ENCODE measurements at places on chromosomes 2 and 18. TPM values are rescaled to one million over a fixed set of nuclear protein-coding genes. Genes with fewer than 3 reads are reported as not detected.
A peak's percentile ranks its signal among the peaks of the same experiment; 100 is the strongest.

The GPBAR1 gene
- total RNA-seq = 1.0 TPM

The SLC14A1 gene
- total RNA-seq = 2.8 TPM

The APOB gene
- not detected for total RNA-seq

The GULP1 gene
- not detected for total RNA-seq

- no peak overlapping the region for H3K27ac ChIP-seq
- H3K4me3 ChIP-seq = no peak overlapping the region
- DNase-seq = peak; percentile 28
- H3K36me3 ChIP-seq = no peaks in the 10 kb centered on the region
- H3K27me3 ChIP-seq = no peaks in the 10 kb centered on the region
Measured at GRCh38 chr2:177724398-177725287, 332.1 kb downstream of the AGPS start.

DNA sequence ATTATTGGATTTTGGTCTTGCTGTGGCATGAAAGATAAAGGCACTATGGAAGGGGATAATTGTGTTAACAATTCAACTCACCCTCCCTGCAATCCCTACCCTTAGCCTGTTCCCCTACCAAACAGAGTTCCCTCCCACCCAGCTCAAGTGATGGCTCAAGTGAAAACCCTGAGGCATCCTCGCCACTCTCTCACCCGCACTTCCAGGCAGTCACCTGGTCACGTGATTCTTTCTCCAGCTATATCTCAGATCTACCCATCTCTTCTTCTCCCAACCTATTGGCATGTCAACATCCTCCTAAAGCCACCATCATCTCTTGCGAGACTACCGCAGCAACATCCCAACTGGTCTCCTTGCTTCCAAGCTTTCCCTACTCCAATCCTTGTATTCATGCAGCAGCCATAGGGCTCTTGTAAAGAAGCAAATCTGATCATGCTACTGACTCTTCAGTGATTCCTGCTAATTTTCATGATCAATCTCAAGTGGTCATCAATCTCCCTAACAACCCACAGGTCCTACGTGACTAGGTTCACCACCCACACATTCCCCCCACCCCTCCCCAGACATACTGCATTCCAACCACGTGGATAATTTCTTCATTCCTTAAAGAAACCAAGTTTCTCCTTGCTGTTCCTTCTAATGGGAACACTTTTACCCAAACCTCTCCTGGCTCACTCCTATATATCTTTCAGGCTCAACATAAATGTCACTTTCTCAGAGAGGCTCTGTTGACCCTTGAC is 66.7 kb downstream of the MBD2 start:
- no peak overlapping the region for H3K4me3 ChIP-seq
- H3K27ac ChIP-seq = no peak overlapping the region
- DNase-seq = no peak

GRCh38 chr18:6207116-6207515 is 207.6 kb downstream of the L3MBTL4 start:
- no peak for DNase-seq
- H3K36me3 ChIP-seq = no peaks in the 10 kb centered on the region
- H3K27ac ChIP-seq = no peak overlapping the region

GRCh38 chr18:21904856-21905255 is 164.3 kb downstream of the MIB1 start:
- H3K4me3 ChIP-seq = no peak overlapping the region
- no peaks in the 10 kb centered on the region for H3K36me3 ChIP-seq
- H3K4me1 ChIP-seq = no peaks in the 10 kb centered on the region
- no peaks in the 10 kb centered on the region for H3K27me3 ChIP-seq
- H3K27ac ChIP-seq = no peak overlapping the region

DNA sequence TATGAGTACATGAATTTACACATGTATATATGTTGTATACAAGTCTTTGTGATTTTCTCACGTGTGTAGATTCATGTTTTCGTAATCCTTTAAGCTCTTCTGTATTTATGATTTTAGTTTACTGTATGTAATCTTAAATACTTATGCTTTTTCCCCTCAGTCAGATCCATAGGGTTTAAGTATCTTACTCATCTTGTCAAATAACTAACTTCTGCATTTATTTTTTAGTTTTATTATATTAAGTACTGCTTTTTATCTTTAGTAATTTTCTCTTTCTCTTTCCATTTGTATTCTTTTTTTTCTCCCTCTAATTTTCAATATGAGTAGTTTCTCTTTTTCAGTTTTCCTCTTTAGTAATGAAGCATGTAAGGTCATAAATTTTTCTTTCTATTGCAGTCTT is 179.4 kb downstream of the LCLAT1 start:
- H3K4me3 ChIP-seq = no peak overlapping the region
- no peaks in the 10 kb centered on the region for H3K36me3 ChIP-seq
- peaks cover 21% of the 10 kb centered on the region for H3K4me1 ChIP-seq
- H3K27me3 ChIP-seq = no peaks in the 10 kb centered on the region
- DNase-seq = no peak
- no peak overlapping the region for H3K27ac ChIP-seq

DNA sequence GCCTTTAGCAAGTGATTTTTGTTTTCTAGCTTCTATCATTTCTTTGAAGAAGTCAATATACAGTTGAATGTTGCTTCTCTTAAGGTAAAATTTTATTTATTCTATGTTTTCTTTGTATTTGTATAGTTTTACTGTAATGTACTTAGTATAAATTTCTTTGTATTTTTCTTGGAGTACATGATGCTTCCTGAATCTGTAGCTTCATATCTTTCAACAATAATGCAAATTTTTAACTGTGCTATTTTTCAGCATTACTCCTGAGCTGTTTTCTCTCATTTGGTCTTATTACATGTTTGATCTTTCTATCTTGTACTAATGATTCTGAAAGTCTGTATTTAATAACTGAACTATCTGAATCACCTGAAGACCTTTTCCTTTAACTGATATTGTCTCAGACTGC is 253.9 kb upstream of the NXPH2 start:
- no peaks in the 10 kb centered on the region for H3K36me3 ChIP-seq
- no peaks in the 10 kb centered on the region for H3K27me3 ChIP-seq
- no peak overlapping the region for H3K4me3 ChIP-seq
- H3K27ac ChIP-seq = no peak overlapping the region
- no peaks in the 10 kb centered on the region for H3K4me1 ChIP-seq
- no peak for DNase-seq

Data from CD4-positive, alpha-beta memory T cell (primary cell).